ENCODE measurements at places on chromosomes 2 and 18.

GRCh38 chr2:61785583-61785982 lies 68.3 kb downstream of the FAM161A start:
- DNase-seq = no peak

DNA sequence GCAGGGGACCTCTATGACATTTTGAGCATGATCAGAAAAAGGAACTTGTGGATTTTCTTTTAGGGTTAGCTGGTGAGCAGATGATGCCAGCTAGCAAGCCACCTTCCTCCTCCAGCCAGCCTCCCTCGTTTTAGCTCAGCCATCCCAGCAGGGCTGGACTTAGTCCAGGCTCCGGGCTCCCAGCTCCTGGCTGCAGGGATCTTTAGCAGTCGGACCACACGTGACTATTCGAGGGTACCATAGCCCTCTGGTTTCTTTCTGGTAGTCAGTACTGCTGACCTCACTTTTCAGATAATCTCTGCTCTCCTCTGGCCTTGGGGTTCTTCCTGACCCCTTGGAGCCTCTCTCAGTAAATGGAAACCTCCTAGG lies 31.8 kb downstream of the NCK2 start:
- DNase-seq = no peak

DNA sequence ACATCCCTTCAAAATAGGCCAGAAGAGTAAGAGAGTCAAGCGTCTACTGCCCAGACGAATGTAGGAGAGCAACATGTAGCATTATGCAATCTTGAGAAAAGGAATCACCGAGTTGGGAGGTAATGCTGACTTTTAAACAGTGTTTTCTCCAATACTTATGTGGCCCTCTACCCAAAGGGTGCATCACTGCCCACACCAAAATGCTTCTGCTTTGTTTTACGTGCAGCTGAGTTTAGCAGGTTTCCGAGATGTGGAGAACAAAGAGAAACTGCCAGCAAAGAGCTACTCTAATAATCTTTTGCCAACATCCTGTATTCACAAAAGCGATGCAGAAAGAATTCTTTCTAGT lies 63.4 kb upstream of the ZEB2 start:
- no peak for DNase-seq

- DNase-seq = no peak
These were observed 2.8 kb upstream of the DIPK1C start for GRCh38 chr18:74459889-74460288.

- DNase-seq = no peak
These were observed 55.3 kb upstream of the LAPTM4A start for GRCh38 chr2:20106746-20107145.

DNA sequence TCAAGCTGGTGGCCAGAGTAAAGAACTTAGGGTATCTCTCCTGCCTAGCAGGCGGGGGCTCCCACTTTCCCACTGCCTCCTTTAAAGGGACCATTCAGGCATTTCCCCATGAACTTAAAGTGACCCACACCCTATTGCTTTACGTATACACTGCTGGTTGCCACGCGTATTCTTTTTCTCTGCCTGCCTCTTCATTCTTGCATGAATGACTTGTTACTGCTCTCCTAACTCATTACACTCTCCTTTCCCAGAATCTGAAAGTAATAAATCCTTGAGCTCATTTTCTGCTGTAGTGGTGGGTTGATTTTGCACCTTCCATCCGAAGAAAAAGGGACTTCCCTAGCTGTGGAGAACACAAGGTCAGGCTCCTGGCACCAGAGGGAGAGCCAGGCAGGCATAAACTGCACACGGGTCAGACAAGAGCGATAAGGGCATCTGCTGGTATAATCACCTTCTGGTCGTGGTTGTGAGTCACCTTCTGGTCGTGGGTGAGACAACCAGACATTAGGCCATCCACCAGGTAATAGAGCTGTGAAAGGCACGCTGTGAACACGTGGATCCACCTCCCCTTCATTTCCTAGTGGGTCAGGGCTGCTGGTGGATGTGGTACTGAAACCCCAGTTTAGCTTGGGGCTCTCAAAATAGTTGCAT lies 950.3 kb downstream of the SOCS6 start:
- no peak for DNase-seq

GRCh38 chr2:234491897-234492296 lies 5.0 kb downstream of the ARL4C start:
- no peak for DNase-seq

Data from stimulated activated CD4-positive, alpha-beta T cell treated with anti-CD3 and anti-CD28 coated beads, TNF-alpha, amount 100 ng/mL, for 4 hours (primary cell).